ENCODE measurements at places on chromosomes 7 and 10.

DNA sequence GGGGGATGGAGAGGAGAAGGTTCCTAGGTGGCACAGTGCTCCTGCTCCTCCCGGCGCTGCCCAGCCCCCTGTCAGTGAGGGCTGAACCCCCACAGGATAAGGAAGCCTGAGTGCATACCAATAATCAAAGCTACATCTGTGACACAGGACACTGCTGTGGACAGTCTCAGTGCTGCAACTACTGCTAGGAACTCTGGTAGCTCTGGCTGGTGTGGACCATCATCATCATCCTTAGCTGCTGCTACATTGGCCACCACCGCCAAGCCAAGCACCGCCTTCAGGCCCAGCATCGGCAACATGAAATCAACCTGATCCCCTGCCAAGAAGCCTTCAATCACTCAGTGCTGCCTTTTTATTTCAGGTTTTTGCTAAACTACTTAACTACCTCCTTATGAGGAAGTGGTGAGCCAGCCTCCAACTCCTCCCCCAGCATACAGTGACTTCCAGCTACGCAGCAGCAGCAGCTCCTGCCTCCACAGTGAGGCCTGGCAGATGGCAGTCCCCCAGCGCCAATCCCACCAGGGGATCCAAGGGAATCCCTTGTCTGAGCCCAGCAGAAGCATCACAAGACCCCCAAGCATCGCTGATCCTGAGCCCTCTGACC lies 32.1 kb upstream of the SLC26A4 start:
- peak; percentile 61 for DNase-seq
- no peak overlapping the region for H3K4me3 ChIP-seq
- no peaks in the 10 kb centered on the region for H3K36me3 ChIP-seq
- H3K27ac ChIP-seq, result peak overlapping the region; percentile 25

DNA sequence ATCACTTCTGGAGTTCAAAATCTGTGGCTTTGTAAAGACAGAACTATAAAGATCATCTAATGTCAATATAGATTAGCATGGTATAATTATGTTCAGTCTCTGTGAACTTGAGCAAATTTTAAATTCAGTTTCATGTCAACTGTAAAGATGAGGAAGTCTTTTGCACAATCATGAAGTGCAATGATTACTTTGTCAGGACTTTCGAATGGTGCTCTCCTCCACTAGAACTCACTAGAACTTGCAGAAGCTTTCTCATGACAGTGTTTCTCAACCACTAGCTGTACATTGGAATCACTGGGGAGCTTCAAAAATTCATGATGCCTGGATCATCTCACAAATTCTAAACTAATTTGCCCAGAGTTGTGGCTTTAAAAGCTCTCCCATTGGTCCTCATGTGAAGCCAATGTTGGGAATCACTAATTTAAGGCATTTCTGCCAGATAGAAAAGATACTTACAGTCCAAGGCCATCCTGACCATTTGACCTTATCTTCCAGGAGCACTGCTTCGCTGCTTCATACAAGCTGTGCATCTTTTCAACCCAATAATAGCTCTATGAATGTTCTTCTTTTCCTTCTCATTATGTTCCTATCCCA lies 12.9 kb downstream of the OR2AE1 start:
- H3K4me1 ChIP-seq, result no peaks in the 10 kb centered on the region
- no peaks in the 10 kb centered on the region for H3K27me3 ChIP-seq
- H3K27ac ChIP-seq, result no peak overlapping the region

- H3K27me3 ChIP-seq, result no peaks in the 10 kb centered on the region
- DNase-seq, result no peak
These were observed 152.4 kb upstream of the LAMB4 start for GRCh38 chr7:108282427-108282996.

DNA sequence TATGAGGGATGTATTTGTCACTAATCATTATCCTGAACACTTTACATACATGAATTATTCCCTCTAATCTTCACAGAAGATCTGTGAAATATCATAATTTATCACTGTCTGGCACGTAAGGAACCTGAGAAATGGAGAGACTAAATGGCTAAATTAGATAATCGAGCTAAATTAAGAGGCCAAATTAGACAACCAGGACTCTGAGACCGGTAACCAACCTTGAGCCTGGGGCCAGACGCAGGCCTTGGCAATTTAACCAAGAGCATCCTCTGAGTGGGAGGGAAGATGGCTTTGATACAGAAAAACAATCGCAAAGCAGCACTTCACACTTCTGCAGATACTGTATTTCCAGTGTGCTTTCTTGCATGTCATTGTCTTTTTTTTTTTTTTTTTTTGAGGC lies 21.4 kb downstream of the SVOPL start:
- no peak overlapping the region for H3K27ac ChIP-seq
- no peak for DNase-seq
- H3K4me3 ChIP-seq, result no peak overlapping the region
- H3K27me3 ChIP-seq, result no peaks in the 10 kb centered on the region

DNA sequence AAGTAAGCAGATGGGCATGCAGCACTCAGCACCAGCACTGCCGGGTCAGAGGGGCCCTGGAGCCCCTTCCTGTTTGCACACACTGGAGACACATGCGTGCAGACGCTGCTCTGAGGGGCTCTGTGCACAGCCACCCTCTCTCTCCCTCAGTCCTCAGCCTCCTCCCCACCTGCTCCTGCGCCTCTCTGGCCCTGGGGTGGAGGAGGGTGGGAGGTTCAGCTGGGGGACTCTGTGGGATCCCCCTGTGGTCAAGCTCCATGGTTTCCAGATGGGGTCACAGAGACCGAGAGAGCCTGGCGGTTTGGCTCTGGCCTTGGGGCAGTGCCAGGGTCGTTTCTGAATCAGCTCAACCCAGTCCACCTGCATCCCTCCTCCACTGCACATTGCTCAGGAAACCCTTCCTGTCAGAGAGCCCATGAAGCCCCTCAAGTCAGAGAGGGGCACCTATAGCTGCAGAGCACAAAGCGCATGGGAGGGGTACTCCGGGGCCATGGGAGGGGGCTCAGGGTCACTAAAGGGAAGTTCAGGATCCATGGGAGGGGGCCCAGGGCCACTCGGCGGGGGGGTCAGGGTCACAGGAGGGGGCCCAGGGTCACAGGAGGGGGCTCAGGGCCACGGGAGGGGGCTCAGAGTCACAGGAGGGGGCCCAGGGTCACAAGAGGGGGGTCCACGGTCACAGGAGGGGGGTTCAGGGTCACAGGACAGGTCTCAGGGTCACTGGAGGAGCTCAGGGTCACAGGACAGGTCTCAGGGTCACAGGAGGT lies 161.7 kb downstream of the ADARB2 start:
- H3K27ac ChIP-seq, result no peak overlapping the region
- no peak overlapping the region for H3K4me3 ChIP-seq
- H3K36me3 ChIP-seq, result no peaks in the 10 kb centered on the region
- no peak for DNase-seq
